ENCODE measurements at places on chromosomes 7 and 10. TPM values are rescaled to one million over a fixed set of nuclear protein-coding genes. Genes with fewer than 3 reads are reported as not detected.

CDNF gene
- 0.98 TPM for total RNA-seq

ASZ1 gene
- total RNA-seq: not detected

CYP3A7 gene
- total RNA-seq: not detected

TMEM196 gene
- total RNA-seq: not detected

AGAP3 gene
- total RNA-seq: 7.4 TPM

DNA sequence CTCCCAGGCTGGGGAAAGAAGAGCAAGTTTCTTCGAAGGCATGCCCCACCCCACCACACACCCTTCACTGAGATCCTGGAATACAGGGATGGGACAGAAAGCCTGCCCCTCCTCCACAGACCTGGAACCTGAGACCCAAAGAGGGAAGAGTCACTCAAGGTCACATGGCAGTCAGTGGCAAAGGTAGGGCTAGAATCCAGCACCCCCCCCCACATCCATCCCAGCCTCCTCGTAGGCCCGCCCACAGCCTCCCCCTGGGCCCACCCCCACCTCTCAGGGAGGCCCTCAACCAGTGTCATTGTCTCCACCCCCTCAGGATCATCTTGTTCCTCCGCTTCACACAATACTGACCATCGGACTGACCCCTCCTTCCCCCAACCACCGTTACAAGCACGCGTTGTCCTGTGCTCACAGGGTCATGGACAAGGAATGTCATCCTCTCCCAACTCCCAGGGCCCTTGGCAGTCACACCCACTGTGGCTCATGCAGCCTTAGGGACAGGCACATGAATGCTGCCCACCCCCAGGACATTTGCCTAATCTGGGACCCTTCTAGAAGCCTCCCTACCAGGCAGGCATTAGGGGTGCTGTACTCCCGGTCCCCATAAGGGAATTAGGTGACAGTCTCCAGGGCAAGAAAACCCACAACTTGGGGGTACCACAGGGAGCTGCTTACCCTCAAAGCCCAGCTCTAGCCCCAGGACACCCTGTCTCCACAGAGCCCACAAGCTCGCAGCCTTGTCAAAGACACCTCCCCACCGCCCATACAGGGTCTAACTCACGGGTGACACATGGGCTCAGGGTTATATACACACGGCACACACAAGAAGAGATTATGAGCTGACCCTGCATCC, 1.4 kb downstream of the KCNH2 start:
- no peak for DNase-seq

DNA sequence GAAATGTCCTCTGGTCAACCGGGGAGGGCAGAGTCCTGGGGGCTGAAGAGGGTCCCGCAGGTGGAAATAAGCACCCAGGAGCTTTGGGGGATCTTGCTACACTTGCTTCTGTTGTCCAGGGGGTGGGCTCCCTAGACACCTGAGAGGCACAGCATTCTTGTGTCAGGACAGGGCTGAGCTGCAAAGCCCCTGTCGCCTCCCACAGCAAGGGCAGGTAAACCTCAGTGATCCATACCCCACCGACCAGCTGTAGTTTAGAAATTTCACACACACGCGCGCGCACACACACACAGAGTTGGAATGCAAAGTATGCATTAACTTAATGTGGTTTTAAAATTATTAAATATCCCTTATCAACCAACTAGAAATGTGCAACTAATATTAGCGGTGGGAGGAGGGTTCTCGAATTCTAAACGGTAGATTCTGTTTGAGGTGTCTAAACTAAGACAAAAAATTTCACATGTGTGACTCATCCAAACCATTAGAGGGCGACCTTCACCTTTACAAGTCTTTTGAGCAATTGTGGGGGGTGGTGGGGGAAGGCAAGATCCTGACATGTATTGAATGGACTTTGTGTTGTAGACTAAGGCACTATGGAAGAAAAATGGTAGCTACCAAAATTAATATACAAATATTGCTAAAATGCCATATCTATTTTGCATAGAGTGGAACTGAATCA, 34.3 kb upstream of the PTF1A start:
- no peak for DNase-seq

DNA sequence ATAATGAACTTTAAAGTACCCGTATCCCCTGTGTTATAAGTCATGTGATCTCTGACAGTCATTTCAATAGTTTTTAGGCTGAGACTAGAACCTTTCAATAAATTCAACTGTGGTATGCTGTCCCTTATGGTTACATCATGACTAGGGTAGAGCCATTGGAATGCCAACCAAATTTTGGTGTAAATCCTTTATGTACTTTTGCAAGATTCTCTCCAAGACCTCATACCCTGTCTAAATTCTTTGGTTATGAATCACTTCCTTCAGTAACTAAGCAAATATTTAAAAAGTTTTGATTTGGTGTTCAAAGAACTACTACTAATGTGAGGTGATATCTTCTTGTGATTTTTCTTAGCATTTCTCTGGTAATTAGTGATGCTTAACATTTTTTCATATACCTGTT, 20.8 kb upstream of the OR6B1 start:
- no peak for DNase-seq

GRCh38 chr7:99451936-99452335, 13.2 kb downstream of the CPSF4 start:
- no peak for DNase-seq

GRCh38 chr7:69823151-69823744, 225.0 kb downstream of the AUTS2 start:
- no peak for DNase-seq

DNA sequence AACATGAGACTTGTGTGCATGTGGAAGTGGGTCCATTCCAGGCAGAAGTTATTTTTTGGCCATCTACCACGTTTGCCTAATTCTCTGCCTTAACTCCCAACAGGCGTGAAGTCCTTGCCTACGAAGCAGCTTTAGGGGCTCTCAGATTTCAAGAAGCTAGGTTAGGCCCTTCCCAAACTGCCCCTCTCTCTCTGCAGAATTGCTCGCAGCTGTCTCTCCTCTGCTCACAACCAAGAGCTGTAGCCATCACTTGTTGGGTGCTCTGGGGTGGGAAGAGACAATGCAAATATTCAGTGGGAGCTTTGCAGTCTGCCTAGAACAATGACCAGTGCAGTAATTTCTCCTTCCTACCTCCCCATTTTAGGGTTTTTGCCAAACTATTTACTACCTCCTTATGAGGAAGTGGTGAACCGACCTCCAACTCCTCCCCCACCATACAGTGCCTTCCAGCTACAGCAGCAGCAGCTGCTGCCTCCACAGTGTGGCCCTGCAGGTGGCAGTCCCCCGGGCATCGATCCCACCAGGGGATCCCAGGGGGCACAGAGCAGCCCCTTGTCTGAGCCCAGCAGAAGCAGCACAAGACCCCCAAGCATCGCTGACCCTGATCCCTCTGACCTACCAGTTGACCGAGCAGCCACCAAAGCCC, 24.9 kb downstream of the CYP17A1 start:
- DNase-seq: no peak

DNA sequence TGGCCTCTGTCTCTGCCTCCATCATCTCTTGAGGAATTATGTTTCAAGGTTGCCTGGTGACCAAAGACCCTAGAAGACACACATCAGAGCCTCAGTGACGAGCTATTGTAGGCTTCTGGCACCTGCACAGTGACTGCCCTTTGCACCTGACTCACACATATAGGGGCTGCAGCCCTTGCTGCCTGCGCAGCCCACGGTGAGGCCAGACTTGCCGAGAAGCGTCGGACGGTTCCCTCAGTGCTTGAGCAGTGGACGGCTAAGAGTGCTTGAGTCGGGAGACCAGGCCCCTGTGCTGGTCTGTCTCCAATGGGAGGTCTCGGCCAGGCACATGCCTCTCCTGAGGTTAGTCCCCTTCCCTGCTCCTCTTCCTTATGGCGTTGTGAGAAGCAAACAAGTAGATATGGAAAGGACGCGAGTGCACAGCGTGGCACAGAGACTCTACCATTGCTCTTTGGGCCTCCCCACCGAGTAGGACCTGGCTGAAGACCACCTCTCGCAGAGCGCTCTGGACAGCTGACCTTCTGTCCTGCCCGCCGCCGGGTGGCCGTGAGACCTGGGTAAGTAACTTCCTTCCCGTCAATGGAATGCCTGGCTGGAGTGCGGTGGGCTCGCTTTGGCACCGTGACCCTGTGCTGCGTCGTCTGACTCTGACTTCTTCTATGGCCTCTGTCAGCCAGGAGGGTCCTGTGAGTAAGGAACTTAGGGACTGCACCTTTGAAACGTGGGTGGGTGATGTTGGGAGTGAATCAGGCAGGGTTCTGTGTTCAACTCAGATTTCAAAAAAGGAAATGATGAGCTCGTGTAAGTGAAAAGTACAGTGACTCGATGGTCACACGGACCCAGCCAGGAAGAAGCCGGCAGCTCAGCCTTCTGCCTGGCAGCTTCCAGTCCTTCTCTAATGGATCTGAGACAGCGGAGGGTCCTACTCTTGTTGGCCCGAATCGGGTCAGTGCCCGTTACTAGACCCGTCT, 33.7 kb downstream of the ZNF775 start:
- no peak for DNase-seq

DNA sequence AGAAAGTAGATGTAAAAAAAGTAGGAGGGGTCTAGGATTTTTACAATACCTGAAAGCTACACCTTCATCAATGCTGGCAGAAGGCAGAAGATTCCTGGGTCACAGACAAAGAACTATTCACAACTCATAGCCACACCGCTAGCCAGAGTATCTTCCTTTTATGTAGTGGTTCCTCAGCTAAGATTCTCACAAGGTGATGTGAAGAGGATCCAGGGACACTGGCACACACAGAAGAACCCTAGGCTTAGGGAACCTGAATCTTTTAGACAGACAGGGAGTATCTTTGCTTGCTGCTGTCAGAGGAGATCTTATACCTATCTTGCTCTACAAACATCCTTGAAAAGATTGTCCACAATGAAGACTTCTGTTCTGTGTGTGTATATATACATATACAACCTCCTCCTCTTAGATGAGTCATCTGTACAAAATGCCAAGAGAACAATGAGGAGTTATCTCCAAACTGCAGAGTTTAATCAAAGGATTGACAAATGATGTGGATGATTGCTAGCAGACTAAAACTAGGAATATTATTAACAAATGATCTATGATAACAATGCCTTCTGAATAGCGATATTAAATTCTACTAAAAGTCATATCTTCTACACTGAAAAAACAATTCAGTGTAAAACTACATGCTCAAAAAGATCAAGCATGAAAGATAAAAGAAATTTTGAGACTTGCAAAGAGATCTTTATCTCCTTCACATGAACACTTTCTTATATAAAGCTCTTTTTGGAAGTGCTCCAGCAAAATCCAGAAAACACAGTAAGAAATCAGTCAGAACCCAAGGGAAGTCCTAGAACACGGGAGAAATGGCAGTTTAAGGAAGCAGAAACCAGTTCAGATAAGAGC, 409.3 kb downstream of the PARD3 start:
- no peak for DNase-seq

DNA sequence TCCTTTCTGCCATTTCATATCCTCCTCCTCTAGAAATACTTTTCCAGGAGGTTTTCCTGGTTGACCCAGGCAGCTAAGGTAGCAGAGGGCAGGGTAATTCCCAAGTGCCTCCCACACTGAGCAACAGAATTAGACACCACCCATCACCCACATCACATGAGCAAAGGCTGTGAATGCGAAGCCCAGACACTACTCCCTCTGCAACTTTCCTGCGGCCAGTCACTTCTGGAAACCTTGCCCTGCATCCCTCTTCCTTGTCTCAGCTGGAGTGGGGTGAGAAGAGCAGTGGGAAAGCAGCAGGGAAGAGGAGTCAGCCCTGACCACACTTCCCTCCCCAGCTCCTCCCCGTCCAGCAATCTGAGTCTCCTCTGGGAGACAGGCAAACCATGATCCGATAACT, 15.2 kb downstream of the TMEM176B start:
- DNase-seq: no peak

GRCh38 chr10:79020605-79021004, 48.2 kb upstream of the ZMIZ1 start:
- DNase-seq: no peak

DNA sequence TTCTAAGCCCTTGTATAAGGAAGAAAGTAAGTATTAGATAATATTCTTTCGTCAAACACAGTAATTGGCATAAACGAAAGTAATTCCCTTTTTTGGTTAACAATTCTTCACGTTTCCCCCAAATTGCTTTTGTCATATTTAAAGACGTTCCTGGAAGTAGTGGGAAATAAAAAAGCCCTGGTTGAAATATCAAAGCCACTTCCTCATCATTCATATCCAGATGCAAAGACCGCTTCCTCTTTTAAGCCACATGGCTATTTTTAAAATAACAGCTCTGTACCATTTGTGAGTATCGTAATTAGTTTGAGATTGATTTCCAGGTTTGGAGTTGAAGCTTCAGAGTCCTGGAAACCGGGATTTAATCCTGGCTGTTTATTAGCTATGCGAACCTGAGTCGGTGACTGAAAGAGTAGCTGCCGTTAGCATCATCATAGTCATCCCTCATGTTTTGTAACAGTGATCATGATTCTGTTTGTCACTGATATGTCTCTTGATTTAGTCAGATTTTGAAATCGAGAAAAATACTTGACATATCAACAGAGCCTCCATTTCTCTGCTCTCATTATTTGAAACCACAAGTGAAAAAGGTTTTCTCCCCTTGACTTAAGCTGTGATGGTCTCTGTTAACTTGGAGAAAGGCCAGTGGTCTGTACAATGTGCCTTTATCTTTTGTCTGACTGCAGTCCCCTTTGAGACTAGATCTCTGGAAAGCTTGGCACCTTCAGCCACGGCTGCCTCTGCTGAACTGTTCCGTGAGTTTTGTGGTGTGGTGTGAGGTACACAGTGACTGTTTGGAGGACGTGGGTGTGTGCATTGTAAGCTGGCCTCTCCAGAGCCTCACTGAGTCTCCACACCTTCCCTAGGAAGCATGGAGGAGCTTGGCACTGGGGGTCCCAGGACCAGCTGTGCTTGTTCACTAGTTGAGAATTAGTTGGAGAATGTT, 18.1 kb downstream of the OPTN start:
- DNase-seq: no peak

DNA sequence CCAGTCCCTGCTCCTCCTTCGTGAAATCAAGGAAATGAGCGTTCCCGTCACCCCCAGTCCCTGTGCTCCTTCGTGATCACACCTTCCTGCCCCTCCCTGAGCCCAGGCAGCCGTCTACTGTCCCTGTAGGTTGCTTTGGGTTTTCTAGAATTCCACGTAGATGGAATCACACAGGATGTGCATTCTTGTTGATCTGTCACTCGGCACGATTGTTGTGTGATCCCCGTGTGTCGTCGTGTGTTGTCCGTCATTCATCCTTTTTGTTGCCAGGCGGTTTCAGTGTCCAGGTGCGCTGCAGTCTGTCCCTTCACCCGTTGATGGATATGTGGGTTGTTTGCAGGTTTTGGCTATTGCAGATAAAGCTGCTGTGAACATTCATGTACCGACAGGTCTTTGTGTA, 9.4 kb downstream of the MTG1 start:
- DNase-seq: no peak

GRCh38 chr10:23606456-23606855, 167.6 kb downstream of the OTUD1 start:
- no peak for DNase-seq

Data from activated B cell treated with CpG ODN at 0.5 μM for 24 hours (primary cell).